ENCODE measurements at places on chromosomes 1 and 21.

- H3K4me3 ChIP-seq = no peak overlapping the region
- H3K36me3 ChIP-seq = no peaks in the 10 kb centered on the region
- H3K4me1 ChIP-seq = peaks cover 12% of the 10 kb centered on the region
- no peaks in the 10 kb centered on the region for H3K27me3 ChIP-seq
- DNase-seq = no peak
Observed at GRCh38 chr1:237187842-237188241, 145.9 kb downstream of the RYR2 start.

DNA sequence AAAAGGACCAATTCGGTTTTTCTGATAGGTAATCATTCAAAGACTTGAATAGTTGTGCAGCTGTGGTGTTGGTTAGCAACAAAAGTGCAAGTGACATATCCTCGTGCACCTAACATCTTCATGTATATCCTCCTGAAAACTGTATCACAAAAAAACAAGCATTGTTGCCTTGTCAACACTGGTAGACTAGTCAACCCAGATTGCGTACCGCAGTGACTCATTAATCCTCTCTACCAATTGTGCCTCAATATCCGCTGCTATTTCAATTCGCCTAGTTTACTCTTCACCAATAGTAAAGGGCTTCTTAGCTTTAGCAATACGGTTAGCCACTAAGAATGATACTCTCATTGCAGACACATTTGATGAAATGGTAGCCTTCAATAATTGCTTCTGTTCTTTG, 3.5 kb downstream of the HHAT start:
- H3K36me3 ChIP-seq = no peaks in the 10 kb centered on the region
- H3K4me1 ChIP-seq = peaks cover 26% of the 10 kb centered on the region
- DNase-seq = no peak
- no peaks in the 10 kb centered on the region for H3K27me3 ChIP-seq
- no peak overlapping the region for H3K4me3 ChIP-seq

GRCh38 chr1:96214982-96215381, 506.6 kb upstream of the PTBP2 start:
- no peak overlapping the region for H3K27ac ChIP-seq
- no peak overlapping the region for H3K4me3 ChIP-seq
- H3K36me3 ChIP-seq = no peaks in the 10 kb centered on the region
- H3K4me1 ChIP-seq = no peaks in the 10 kb centered on the region
- H3K27me3 ChIP-seq = no peaks in the 10 kb centered on the region

- H3K27me3 ChIP-seq = no peaks in the 10 kb centered on the region
- no peak overlapping the region for H3K27ac ChIP-seq
- H3K36me3 ChIP-seq = peaks cover 2% of the 10 kb centered on the region
- no peak for DNase-seq
- H3K4me1 ChIP-seq = peaks cover 12% of the 10 kb centered on the region
Observed at GRCh38 chr21:33302796-33303195, 22.0 kb upstream of the IFNAR1 start.

- no peaks in the 10 kb centered on the region for H3K27me3 ChIP-seq
- no peak overlapping the region for H3K4me3 ChIP-seq
- peaks cover 9% of the 10 kb centered on the region for H3K4me1 ChIP-seq
- H3K36me3 ChIP-seq = no peaks in the 10 kb centered on the region
Observed at GRCh38 chr21:44935533-44935927, 4.3 kb upstream of the SLX9 start.
